ENCODE measurements at places on chromosomes 13 and 19.
A peak's percentile ranks its signal among the peaks of the same experiment; 100 is the strongest.

GRCh38 chr13:30810261-30810701, 74.9 kb downstream of the ALOX5AP start:
- peak; percentile 66 for DNase-seq

DNA sequence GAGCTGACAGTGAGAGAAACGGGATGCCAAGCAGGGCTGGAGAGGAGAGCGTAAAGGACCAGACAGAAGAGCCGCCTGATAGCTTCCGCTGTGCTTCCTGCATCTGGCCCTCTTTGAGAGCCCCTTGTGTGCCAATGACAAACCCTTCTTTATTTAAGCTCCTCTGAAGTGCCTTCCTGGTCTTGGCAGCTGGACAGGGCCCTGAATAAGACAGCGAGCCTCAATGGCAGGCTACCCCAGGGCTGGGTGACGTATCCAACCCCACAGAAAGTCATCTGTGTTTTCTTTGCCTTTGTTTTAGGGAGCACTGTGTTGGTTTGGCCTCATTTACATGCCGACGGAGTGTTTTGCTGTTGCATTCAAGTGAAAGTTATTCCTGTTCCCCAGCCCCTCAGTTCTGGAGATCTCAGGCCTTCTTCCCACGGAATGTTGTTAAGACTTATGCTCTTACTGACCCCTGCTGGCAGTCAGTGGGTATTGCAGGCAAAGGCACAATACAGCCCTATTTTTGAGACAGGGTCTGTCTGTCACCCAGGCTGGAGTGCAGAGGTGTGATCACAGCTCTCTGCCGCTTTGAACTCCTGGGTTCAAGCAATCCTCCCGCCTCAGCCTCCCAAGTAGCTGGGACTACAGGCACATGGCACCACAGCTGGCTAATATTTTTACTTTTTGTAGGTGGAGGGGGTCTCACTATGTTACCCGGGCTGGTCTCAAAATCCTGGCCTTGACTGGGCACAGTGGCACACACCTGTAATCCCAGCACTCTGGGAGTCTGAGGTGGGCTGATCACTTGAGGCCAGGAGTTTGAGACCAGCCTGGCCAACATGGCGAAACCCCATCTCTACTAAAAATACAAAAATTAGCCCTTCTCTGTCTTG, 16.8 kb downstream of the CCL25 start:
- peak; percentile 27 for DNase-seq

- no peak for DNase-seq
Observed at GRCh38 chr13:80297094-80297493, 43.8 kb downstream of the SPRY2 start.

DNA sequence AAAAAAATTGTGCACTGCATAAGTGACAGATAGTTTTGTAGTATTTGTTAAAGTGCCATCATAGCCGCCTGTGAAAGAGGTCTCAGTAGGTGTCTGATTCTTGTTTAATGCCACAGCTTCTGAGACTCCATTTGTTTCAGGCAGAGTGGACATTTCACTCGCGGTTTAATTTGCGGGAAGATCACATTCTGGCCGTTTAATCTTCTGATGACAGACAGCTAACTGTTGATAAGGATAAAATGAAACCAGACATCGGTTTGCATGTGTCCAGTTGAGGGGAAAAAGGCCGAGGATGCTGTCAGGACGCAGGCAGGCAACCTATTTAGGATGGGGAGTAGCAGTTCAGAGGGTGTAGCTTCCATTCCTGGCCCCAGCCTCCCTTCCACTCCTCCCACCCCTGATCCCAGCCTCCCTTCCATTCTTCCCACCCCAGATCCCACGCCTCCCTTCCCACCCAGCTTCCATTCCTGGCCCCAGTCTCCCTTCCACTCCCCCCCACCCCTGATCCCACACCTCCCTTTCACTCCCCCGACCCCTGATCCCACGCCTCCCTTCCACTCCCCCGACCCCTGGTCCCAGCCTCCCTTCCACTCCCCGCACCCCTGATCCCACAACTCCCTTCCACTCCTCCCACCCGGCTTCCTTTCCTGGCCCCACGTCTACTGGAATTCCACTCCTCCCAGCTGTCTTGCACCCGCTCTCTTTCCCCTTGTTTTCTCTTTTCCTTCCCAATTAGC, 23.8 kb downstream of the ATP11A start:
- no peak for DNase-seq

- DNase-seq: no peak
Observed at GRCh38 chr13:34431827-34432581, 510.1 kb upstream of the NBEA start.

GRCh38 chr19:810883-811489, 10.8 kb downstream of the PLPPR3 start:
- no peak for DNase-seq

DNA sequence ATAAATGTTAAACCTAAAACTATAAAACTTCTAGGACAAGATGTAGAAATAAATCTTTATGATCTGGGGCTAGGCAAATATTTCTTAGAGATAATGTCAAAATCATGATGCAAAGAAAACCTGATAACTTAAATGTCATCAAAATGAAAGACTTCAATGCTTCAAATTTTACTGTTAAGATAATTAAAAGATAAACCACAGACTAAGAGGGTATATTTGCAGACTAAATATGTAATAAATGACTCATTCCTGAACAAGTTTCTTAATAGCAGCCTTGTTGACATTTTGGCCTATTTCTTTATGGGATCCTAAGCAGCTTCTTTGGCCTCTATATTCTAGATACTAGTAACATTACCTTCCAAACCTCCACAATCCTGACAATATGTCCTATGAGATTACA, 2878.3 kb upstream of the PCDH20 start:
- no peak for DNase-seq

DNA sequence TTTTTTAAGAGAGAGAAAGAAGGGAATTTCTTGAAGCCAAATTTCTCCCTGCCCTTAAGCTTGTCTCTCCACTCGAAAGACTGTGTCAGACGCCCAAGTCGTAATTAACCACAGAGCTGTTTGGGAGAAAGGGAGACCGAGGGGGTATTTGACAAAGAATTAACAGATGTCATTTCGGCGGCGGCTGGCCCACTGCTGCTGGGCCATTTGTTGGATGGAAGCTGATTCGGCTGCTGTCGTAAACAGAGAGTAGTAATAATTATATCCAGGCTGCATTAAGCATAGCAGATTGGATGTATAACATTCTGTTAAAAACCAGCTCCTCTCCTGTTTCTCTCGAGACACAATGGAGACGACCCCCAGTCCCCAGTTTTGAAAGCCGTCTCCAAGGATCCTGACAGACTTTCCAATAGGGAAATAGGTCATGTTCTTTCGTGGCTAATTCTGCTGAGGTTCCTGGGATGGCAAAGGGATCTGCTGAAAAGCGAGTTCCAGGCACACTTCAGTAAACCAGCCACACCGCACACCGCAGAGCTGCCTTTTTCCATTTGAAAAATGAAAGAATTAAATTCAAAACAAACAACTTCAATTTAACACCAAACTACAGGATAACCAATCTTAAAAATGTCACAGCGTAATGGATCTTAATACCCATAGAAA, 71.5 kb downstream of the KCTD15 start:
- no peak for DNase-seq

- DNase-seq: peak; percentile 11
Observed at GRCh38 chr19:39590265-39590664, 12.1 kb upstream of the LGALS13 start.

DNA sequence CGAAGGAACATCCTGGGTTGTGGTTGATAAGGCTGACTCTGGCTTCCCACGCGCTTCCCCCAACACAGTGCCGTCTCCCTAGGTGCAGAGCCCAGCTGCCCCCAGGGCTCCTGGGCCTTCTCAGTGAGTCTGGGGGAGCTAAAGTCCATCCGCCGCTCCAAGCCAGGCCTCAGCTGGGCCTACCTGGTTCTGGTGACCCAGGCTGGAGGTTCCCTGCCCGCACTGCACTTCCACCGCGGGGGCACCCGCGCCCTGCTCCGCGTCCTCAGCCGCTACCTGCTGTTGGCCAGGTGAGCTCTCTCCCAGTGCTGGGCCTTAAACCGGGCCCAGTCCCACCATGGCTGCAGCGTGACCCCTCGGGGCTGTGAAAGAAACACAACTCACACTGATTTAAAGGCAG, 3.7 kb downstream of the TBC1D17 start:
- DNase-seq: no peak

DNA sequence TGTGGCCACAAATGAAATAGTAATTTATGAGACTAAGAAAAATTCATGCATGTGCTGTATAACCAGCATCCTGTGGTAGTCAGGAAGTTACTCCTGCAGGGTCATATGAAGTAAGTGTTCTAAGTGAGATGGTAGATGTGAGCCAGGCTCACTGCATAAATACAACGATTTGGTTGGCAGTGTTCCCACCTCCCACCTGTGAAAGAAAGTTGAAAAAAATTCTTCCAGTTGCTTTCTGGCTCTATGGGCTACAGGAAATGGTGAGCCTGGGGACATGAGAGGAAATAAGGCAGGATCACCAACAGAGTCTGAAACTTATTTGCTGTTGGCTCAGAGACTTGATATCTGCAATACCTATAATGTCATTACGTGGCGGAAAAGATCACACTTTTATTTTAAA, 301.7 kb upstream of the SPRY2 start:
- DNase-seq: no peak

DNA sequence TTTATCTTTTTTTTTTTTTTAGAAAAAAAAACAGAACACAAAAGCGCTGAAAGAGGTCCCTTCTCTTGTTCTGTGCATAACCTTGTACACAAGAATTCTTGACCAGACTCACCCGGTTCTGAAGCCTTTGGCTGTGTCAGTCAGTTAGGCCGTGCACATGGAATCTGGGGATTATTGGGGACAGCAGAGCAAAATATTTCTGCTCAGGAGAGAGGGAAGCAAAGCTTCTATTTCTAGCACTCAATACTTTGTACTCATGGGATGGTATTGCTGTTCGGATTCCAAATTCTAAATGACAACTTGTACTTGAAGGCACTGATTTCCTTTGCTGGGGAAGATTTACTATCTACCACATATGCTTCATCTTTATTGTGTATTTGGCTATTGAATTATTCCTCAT, 272.7 kb downstream of the NHLRC3 start:
- DNase-seq: no peak

DNA sequence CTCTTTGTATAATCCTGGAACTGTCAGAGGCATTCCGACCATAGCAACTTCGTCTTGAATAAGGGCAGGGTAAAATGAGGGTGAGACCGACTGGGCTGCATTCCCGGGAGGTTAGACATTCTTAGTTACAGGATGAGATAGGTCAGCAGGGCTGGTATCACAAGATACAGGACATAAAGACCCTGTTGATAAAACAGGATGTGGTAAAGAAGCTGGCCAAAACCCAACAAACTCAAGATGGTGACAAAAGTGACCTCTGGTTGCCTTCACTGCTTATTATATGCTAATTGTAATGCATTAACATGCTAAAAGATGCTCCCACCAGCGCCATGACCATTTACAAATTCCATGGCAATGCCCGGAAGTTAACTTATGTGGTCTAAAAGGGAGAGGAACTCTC, 27.7 kb upstream of the MBNL2 start:
- DNase-seq: no peak

DNA sequence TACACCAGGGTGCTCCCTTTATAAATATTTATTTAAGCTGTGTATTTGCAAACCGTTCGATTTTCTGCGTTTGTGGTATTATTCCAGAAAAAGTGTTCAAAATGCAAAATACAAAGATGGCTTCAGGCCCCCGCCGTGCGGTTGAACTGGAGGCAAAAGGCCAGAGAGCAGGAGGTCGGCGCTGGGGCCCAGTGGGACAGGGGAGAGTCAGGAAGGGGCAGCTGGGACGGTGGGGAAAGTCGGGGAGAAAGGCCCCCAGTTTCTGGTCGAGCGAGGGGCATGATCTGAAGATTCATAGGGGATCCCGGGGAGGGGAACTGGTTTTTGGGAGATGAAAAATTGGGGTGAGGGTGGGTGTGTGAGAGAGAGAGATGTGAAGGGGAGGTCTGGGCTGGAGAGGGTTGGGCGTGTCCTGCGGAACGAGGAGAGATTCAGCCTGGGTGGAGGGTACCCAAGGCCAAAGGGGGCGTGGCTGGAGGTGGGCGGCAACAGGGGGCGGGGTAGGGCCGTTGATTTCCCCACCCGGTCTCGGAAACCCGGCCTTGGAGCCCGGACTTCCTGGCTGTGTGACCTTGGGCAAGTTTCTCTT, 678 bp downstream of the ISOC2 start:
- DNase-seq: peak; percentile 74

DNA sequence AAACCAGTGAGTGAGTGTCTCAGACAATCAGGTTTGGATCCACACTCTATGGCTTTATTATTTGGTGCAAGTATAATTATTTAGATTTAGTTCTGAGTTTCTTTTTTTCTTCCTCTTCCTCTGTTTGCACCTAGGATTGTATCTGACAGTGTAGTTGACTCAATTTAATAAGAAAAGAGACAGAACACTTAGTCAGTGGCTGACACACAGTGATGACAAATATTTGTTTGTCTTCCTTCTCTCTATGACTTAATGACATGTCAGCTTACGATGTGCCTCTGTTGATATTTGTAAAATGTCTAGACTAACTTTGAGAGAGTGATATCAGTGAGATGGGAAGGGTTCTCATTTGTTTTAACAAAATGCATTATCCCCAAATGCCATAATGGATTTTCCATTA, 129.5 kb upstream of the SLC10A2 start:
- DNase-seq: no peak

GRCh38 chr13:26964278-26965250, 204.0 kb upstream of the GPR12 start:
- peak; percentile 18 for DNase-seq

DNA sequence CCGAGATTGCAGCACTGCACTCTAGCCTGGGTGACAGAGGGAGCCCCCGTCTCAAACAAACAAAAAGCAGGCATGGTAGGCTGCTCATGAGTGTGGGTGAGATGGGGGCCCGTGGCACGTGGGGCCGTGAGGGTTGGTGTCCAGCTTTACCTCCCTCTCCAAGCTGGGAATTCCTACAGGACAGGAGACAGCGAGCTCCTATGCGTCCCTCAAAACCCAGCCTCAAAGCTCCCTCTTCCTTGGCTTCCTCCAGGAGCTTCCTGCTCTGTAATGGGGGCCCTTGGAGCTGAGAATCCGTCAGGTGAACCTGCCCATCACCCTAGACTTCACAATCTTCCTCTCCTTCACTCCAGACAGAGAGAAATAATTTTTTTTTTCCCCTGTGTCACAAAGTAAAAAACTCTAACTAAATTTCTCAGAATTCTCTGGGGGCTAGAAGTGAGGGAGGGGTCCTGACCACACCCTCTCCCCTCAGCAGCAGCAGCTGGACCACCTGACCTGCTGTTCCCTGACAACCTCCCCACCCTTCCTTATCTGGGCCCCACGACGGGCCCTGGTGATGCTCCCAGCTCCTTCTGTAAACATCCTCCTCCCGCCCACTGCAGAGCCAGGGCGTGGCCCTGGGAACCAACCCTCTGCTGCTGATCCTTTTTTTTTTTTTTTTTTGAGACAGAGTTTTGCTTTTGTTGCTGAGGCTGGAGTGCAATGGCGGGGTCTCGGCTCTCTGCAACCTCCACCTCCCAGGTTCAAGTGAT, 22.1 kb upstream of the WDR18 start:
- DNase-seq: peak; percentile 36

DNA sequence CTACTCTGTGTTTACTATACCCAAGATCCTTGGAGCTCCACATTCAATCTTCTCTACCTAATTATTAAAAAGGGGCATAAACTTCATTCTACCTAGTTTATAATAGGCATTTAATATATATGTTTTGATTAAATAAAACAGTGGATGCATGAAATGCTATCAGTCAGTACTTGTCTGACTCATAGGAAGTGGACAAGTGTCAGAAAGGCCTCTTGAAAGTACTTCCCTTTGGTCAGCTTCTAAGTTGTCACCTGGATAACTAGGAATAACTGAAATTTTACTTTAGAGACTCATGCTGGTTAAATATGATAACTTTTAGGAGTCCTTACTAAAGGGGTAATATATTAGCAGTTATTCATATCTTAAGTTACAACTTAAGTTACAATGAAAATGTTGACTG, 329.8 kb downstream of the KLF5 start:
- no peak for DNase-seq

- DNase-seq: no peak
Observed at GRCh38 chr13:78341032-78341431, 262.3 kb downstream of the POU4F1 start.
